GM10248 (cell line): ENCODE measurements at places on chromosomes 1 and 21.

DNA sequence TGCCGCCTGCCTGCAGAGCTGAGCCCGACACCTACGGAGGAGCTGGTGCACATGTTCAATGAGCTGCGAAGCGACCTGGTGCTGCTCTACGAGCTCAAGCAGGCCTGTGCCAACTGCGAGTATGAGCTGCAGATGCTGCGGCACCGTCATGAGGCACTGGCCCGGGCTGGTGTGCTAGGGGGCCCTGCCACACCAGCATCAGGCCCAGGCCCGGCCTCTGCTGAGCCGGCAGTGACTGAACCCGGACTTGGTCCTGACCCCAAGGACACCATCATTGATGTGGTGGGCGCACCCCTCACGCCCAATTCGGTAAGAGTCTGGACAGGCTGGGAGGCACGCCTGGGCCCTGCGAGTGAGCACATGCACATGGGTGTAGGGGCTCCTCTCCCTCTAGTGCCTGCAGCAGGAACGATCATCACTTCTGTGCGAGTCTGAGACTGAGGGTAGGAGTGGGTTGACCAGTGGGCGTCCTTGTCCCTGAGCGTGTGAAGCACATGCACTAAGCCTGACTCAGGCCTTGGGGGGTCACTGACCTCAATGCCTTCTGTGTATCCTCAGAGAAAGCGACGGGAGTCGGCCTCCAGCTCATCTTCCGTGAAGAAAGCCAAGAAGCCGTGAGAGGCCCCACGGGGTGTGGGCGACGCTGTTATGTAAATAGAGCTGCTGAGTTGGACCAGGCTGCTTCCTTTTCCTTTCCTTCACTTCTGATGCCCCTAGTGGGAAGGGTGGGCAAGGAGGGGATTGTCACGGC, 6.9 kb downstream of the DMAP1 start:
- no peak for DNase-seq

DNA sequence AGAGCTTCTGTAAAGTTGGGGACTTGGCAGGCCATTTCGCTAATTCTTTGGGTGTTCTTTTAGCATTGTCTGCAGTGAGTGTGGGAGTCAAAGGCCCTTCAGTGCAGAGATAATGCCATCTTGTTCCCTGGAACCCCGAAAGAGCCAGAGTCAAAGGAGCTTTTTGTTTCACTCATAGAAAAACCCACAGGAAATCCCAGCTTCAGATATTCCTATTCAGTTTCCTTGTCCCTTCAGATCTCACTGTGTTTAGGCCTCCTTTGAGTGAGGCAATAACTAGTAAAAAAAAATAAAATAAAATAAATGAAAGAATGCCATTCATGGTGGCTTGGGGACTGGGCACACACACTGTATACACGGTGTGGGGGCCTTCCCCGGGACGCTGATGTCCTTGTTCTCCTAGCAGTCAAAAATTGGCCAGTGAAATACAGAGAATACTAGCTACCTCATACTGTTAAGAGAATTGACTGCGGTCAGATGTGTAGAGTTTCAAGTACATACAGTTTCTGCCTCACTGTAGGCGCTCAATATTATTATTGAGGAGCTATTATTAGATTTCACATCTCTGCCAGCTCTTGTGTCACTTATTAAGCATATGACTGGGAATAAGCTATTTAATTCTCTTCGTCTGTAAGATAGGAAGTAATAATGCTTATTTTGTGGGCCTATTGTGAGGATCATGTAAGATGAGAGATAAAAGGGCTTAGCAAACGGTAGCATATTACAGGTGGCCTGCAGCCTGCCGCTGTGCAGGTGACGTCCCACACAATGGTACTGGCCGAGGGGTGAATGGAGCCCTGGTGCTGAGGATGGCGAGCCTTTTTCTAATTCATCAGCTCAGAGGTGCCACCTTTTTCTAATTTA, 16.7 kb downstream of the DISC1 start:
- no peak for DNase-seq

DNA sequence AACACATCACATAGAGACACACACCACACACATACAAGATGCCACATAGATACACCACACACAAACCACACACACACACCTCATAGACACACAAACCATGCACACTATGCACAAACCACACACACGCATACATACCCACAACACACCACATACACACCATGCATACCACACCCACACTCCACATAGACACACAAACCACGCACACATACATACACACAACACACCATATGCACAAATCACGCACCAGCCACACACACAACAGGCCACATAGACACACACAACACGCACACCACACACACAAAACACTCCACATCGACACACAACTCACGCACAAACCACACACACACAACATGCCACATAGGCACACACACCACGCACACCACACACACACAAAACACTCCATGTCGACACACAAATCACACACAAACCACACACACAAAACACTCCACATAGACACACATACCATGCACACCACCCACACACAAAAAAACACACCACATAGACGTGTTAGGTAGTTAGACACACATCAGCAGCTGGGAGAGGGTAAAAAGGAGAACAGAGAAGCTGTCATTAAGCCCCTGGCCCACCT, 49.5 kb upstream of the SLC19A1 start:
- DNase-seq, result no peak

DNA sequence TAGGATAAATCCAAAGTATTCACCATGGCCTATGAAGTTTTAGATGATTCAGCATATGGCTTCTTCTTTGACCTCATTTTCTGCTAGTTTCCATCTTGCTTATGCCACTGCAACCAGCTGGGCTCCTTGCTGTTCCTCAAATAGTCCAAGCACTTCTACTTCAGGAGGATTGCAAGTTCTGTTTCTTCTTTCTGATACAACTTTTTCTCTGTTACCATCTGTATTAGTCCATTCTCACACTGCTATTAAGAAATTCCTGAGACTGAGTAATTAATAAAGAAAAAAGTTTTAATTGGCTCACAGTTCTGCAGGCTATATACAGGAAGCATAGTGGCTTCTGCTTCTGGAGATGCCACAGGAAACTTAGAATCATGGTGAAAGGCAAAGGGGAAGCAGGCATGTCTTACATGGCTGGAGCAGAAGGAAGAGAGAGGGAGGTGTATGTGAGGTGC, 20.3 kb downstream of the PTGS2 start:
- no peak for DNase-seq

DNA sequence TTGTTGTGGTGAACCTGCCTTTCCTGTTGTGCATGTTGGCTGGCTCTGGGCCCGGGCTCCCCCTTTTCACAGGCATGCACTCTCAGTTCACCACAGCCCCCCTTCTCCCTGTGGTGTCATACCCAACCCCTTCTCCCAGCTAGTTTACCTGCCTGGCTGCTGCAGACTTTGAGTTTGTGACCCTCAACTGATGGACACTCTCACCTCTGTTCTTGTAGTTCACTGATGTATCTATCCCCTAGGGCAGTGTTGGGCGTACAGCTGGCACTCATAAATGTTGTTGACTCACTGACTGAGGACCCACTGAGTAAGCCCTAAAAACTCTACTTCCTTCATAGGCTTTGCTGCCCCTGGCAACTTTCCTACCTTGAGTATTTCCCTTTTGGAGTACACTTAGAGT, 54.9 kb downstream of the WDR64 start:
- DNase-seq, result no peak

DNA sequence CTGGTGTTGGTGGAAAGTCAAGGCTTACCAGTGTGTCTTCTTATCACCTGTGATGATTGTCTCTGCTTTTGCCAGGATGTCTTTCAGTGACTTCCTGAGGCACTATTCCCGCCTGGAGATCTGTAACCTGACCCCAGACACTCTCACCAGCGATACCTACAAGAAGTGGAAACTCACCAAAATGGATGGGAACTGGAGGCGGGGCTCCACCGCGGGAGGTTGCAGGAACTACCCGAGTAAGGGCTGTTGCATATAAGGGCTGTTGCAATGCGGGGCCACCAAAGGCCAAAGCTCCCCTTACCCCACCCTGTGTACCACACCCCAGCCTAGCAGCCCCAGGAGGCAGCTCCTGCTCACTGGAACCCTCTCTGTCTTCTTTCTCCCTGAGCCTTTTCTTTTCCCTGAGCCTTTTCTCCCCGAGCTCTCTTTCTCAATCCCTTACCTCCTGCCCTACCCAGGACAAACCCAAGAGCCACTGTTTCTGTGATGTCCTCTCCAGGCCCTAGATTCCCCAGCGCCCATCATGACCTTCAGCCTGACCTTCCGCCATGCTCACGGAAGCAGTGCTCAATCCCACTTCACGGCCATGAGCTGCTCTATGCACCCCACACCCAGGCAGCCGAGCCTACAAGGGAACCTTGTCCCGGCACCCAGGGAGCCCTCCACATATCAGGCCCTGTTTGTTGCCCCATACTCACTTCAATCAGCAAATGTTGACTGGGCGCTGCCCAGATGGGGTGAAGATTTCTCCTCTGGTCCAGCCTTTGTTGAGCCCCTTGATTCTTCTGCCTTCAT, 40.6 kb downstream of the CAPN2 start:
- no peak for DNase-seq

- peak; percentile 65 for DNase-seq
These were observed 10.0 kb downstream of the YBEY start for GRCh38 chr21:46295996-46296752.

DNA sequence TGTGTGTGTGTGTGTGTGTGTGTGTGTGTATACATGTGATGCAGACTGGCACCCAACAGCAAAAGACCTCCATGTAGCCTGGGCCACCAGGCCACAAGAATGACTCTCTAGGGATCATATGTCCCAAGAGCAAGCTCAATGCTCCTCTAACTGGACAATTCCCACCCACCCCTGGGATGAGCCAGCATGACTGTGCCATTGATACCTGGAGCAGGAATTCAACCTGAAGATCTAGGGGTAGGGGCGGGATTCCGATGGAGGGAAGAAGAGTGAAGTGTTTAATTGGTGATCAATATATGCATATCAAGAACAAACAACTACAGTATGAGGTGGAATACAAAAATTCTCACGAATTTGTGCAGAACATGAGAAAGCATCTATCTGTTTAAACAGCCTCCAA, 136.2 kb downstream of the PSMG1 start:
- DNase-seq, result no peak

DNA sequence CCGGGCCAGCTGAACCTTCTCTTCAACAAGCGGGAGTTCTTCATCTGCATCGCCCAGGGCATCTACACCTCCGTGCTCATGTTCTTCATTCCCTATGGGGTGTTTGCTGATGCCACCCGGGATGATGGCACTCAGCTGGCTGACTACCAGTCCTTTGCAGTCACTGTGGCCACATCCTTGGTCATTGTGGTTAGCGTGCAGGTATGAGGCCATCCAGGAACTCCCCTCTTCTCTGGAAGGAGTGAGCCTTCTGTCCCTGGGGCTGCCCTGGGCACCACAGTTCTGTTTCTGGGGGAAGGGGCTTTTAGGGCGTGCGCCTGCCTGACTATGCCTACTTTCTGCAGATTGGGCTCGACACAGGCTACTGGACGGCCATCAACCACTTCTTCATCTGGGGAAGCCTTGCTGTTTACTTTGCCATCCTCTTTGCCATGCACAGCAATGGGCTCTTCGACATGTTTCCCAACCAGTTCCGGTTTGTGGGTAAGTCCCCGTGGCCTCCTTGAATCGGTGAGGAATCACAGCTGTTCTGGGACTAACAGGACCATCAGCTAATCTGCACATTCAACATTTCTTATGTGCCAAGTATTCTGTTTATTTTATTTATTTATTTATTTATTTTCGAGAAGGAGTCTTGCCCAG, 21.1 kb downstream of the ATP8B2 start:
- DNase-seq, result no peak

- no peak for DNase-seq
These were observed 15.4 kb downstream of the EFNA3 start for GRCh38 chr1:155093911-155094621.

DNA sequence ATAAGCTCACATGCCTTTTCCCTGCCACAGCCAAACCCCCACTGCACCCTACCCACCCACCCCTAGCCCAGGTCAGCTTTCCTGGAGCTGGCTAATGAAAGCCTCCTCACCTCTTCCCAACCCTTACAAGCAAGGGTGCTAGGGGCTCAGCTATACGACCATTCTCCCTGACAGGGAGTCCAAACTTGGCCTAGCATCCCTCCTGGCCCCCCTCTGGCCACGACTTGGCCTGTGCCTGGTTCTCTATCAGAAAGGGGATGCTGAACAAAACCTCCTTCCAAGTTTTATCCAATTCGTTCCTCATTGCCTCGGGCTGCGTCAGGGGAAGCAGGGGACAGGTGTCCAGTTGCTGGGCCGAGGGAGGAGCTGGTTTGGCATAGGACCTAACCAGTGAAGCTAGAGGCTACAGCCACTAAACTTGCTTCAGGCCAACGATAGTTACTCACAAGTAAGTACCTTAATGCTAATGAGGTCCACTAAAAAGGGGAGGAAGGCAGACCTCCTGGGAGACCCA, 8.6 kb downstream of the TMEM81 start:
- DNase-seq, result no peak

- DNase-seq, result no peak
These were observed 6.3 kb downstream of the RCC1 start for GRCh38 chr1:28512058-28512611.

GRCh38 chr1:114333690-114334089, 177.3 kb downstream of the TRIM33 start:
- DNase-seq, result no peak

GRCh38 chr1:110717179-110717578, 42.4 kb upstream of the KCNA3 start:
- no peak for DNase-seq

DNA sequence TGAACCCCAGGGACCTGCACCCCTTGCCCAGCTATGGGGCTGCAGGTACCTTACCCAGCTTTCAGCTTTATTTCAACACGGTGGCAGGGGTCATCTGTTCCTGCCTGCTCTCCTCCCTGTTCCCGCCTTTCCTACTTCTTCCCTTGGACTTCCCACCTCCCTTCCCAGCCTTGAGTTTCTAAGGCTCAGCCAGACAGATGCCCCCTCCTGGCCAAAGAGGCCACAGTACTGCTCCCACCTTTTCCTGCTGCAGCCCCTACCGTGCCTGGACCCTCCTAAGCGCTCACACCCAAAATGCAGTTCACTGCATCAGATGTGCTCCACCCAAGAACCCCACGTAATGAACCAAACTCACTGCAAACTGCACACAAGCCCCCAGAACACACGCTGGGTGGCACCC, 7.7 kb downstream of the NOC2L start:
- DNase-seq, result no peak

DNA sequence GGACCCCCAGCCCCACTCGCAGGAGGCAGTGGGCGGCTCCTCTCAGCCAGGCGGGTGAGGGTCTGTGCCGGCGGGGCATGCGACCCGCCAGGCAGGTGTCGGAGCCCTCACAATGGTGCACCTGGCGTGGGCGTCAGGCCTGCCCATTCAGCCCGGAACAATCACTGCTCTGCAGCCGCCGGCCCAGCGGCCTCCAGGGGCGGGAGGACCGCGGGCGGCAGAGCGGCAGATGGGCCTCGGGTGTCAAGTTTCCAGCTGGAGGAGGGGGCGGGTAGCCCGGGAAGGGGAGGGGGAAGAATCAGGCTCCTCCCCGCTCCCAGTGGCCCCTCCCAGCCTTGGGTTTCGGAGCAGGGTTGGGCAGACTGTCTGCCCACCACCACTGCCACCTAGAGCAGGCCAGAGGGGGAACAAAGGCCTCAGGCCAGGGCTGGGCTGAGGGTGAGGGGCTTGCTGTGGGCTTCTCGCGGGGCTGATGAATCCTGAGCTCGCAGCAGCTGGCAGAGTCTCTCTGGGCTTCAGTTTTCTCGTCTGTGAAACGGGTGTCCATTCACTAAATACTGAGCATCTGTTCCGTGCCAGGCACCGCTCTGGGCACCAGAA, 39.5 kb upstream of the CASZ1 start:
- DNase-seq, result peak; percentile 53
